ENCODE measurements at places on chromosomes 11 and 22.

DNA sequence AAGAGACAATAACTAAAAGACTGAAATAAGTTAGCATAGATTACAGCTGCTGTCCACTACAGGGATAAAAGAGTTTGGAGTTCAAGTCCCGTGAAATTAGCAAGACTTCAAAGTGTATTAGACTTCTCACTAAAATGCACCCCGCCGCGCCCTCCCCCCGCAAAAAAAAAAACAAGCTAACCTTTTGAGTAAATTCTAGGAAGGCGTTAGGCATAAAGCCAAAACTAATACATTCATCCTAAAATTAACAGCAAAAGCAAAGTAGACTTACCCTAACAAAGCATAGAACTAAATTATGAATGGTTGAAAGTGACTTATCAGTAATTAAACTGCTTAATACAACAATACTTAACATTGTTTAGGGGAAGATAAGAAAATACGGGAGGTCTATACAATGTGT is 581.0 kb upstream of the CHORDC1 start:
- no peak for DNase-seq

GRCh38 chr11:15500643-15501042 is 385.9 kb downstream of the INSC start:
- DNase-seq = no peak

DNA sequence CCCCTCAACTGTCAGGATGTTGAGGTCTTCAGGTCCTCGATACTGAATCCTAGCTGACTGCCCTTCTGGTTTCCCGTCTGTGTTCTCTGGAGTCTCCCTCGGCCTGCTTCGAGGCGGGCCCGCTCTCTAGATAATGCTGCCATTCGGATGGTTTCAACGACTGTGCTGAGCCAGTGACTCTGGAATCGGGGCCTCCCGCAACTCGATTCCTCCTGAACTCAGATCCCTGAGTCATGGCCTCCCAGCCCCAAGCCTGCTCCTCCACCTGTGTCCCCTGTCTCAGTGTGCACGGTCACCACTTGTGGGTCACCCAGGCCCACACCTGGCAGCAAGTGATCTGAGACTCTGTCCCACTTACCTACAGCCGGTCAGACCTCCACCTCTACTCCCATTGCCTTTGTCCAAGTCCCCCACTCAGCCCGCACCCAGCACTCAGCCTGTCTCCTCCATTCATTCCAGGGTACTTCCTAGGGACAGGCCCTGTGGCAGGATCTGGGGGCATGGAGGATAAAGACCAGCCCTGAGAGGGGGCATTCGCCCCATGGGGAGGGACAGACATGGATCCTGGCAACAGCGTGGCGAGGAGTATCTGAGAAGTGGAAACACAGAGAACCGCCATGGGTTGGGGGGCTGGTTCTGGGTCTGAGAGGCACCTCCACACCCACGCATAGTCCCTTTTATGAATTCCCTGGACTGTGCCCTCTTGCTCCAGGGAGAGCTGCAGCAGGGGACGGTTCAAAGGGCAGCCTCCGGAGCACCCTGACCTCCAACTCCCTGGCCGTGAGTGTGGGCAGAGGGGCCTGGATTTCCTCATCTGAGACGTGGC is 14.3 kb downstream of the MPST start:
- no peak for DNase-seq

DNA sequence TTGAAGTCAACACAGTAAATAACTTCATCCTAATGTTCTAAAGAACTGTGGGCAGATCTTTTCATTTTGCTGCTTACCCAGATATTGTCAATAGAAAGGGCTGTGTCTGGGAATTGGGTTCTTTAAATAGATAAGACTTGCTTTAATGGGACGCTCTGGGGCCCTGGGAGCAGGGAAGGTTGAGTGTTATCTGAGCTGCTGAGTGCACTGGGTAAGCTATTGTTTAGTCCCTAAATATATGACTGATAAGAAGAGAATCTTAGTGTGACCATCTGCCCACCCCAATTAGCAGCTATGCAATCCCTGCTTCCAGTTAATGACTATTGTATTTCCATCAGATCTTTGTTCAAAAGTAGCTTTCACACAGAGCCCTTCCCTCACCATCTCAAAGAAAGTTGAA is 44.4 kb downstream of the ARHGAP42 start:
- DNase-seq = no peak

DNA sequence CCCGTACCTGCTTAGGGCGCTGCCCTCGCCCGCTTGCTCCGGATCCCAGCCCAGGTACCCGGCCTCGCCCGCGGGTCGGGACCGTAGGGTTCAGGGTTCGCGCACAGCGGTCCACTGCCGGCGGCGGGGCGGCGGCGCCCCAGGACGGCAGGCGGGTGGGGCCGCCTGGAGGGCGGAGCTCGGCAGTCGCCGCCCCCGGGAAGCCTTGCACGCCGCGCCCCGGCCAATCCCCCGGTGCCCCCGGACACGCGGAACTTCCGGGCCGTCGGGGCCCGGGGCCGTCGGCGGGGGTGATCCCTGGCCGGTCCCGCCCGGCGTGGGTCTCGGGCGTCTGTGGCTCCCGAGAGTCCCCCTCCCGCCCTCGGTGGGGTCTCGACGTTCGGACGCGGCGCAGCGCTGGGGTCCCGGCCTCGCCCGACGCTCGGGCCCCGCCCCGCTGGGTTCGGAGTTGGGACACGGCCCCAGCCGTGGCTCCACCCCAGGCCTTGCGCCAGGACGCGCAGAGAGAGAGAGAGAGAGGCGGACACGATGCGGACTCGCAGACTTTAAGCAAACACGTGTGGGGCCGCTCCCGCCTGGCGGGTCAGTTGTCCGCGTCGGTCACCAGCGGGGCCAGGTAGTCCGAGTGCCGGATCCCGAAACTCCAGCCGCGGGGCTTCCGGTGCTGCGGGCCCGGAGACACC is at the start of gene TYMP:
TSS of gene TYMP (minus strand) at position 116 of the 683 bp plus-strand sequence. CDS start 303 bp downstream, outside the sequence.
- no peak for DNase-seq

GRCh38 chr11:119547511-119547910 is 124.5 kb upstream of the THY1 start:
- DNase-seq = no peak

DNA sequence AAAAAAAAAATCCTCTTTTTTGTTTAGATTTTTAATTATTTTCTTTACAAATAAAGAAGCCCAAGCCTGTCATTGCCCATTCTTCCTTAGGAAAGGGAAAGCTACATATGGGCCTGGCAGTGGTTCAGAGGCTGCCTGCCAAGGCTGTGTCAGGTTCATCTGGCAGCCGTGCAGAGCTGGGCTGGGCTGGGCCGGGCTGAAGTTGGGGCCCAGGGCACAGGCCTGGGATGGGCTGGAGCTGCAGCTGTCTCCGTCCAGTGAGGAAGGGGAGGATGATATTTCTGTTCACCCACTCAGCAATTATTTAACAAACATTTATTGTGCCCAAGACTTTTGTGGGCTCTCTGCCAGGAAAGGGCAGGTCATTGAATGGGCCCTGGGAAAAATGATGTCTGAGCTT is 4.6 kb downstream of the PRR5L start:
- no peak for DNase-seq

DNA sequence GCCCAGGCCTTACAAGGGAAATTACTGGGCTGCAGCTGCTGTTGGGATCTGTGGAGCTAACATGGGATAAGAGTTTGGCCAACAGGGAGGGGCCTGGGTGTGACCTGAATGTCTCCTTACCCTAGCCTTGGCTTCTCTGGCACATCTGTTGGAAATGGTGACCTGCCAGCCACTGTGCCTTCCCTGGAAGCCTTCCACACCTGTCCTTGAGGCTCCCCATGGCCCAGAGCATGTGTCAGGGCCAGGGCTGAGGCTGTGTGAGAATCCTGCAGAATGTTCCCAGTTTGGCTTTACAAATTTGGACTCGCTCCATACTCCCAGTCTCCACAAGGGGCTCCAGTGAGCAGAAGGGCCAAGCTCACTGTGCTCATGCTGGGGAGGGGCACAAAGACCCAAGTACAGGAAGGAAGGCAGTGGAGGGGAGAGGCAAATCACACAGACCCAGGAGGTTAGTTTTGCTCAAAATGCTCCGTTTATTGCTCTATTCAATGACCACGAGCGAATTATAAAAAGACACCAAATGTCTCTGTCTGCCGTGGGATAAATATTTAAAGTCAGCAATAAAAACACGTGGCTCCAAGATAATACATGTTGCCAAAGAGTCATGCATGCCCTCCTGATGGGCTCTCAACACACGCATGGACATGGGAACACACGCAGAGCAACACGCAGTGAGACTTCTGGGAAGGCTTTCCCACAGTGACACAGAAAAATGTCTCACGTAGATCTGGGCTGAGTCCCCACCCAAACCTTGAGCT is 1.7 kb upstream of the IGSF22 start:
- DNase-seq = no peak

DNA sequence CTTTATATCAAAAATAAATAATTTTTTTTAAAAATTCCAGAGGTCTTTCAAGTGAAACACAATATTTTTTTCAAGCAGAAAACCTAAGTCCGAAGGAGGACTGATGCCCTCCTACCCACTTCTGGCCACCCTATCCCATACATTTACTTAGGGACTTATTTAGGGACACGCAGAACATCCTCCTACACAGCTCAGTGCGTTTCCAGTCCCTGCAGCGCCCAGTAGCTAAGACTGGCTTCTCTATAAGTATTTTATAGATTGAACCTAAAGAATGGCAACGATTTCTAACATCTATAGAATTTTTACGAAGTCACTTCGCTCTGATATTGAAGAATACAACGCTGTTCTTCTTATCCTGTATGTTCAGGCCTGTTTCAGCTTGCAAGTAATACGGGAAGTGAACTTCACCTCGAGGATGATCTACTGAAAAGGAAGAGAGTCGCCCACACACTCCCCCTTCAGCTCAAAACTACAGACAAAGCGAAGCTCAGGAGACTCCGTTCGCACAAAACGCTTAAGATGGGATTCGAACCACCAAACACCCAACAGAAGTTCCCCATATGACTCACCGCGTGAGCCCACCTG is 328 bp downstream of the CHEK2 start:
- DNase-seq = no peak

DNA sequence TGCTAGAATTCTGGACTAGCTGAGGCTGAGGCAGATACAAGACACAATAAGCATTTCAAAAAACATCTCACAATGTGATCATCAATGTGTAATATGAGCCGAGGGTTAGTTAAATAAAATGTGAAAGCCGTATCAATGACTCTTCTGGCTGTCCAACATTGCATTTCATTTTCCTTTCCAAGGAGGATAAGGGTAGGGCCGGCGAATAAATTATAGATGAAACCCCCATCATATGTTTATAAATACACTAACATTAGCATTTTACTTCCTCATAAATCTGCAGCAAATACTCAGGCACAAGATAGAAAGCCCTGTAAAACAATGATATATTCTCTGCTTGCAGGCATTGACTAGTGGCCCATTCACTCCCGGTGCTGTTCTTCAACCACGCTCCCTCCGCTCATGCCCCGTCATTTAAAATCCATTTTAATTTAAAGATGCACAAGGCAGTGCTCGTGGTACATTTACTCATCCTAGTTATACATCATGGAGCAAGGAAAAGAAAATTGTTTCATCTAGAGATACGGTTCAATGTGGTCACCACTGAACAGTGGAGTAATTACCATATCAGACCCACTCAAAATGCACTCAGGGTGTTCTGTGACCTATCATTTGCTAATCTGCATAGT is 59.9 kb upstream of the RCN1 start:
- DNase-seq = no peak

- DNase-seq = no peak
These were observed 484.6 kb downstream of the CNTN5 start for GRCh38 chr11:99505316-99505715.

DNA sequence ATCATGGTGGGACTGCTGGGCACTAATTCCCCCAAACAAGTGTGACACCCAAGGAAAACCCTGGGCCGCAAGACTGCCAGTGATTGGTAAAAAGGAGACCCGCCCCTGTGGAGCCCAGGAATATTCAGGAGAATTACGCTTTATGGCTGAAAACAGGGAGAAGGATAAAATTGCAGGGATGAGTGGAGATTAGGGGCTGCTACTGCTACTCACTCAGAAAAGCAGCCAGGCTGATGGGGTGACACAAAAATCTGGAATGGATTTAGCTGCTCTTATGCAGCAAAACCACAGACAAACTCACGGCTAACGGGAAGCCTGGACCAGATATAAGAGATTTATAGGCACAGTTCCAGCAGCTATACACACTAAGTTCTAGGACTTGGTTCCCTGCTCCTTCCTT is 4.4 kb upstream of the FBXO3 start:
- DNase-seq = no peak

Data from stimulated activated CD8-positive, alpha-beta memory T cell treated with anti-CD3 and anti-CD28 coated beads, Interleukin-7, amount 100 ng/mL, for 1 hour (primary cell).